NCI-H2029 treated with DMSO at 0.1 percent for 48 hours (cell line): ENCODE measurements at places on chromosomes 11 and 22.

DNA sequence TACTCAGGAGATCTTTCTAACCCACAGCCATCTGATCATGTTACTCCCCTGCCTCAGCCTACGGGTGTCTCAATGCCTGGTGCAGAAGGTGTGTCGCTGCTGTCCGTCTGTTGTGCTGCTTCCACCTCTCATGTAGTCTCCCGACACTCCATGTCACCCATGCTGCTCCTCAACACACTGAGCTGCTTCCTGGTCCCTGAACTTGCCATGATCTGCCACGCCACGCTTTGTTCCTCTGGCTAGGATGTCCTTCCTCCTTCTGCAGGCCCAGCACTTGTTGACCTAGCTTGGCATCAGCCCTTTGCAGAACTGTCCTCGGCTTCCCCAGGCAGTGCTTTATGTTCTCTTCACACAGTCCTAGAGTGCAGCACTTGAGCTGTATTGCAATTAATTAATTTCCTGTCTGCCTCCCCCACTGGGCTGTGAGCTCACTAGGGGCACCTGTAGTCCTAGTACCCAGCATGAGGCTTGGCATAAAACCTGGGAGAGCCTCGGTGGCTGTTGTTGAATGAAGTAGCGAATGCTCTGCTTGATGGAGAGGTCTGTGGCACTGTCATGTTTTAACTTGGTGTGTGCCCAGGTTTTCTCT lies 9.5 kb downstream of the GTPBP1 start:
- peak; percentile 80 for DNase-seq

DNA sequence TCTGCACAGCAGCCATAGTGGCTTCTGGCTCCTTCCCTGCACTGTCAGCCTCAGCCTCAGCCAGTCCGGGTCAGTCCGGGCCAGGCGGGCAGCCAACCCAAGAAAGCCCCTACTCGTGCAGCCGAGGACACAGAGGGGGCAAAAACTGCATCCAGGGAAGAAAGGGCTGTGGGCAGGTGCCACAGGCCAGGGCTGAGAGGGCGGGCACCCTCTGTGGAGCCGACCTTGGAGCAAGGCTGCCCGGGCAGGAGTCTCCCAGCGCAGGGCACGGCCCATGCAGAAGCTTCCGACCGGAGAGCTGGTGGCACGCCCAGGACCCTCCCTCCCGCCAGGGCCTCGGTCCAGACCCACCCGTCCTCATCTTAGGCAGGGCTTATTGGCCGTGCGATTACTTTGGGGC lies 10.5 kb upstream of the TH start:
- no peak for DNase-seq

GRCh38 chr22:37198258-37199102 lies 10.4 kb upstream of the C1QTNF6 start:
- DNase-seq: peak; percentile 13

DNA sequence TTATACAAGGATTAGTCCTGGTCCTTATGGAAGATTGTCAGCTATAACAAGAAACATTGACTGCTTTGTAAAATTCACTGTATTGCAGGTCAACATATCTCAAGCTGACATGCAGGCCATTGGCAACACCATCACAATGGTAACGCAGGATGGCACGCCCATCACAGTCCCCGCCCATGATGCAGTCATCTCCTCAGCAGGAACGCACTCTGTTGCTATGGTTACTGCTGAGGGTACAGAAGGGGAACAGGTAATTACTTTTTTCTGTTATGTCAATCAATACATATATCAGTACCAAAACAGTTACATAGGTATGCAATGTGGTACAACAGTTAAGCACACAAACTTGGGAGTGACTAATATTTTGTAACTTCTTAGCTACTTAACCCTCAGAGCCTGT lies 55.3 kb downstream of the ZNF143 start:
- DNase-seq: no peak

- no peak for DNase-seq
These were observed 1.8 kb upstream of the TMEM86A start for GRCh38 chr11:18696638-18697225.

DNA sequence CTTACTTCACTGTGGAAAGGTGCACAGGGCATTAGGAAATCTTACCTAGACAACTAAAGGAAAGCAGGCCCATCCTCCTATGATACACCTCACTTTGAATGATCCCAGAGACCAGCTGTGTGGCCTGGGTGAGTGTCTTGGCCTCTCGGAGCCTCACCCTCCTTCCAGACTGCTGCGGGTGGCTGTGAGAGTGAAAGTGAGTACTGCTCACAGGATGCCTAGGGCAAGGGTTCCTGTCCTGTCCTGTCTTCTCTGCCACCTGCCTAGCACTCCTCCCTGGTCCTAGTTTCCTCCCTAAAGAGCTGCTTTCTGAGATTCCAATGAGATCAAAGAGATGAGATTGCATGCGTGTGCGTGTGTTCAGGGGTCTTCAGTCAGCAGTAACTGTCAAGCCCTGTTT lies 19.5 kb upstream of the ADORA2A start:
- DNase-seq: no peak

DNA sequence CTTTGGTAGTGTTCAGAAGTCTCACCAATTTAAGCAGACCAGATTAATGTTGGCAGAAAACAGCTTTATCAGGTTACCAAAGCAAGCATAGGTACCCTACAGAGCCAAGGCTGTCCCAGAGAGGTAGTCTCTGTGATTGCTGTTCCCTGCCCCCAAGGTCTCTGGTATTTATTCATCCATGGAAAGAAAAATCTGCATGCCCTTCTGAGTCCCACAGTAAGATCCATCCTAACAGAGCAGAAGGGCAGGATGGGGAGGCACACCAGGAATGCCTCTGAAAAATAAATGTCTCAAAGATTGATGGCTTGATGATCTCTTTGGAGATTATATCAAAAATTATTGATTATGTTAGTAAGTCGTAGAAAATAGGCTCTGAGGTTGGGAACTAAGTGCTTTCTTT lies 122.8 kb downstream of the FAT3 start:
- no peak for DNase-seq

GRCh38 chr11:124890683-124891372 lies 6.8 kb downstream of the ROBO4 start:
- no peak for DNase-seq

DNA sequence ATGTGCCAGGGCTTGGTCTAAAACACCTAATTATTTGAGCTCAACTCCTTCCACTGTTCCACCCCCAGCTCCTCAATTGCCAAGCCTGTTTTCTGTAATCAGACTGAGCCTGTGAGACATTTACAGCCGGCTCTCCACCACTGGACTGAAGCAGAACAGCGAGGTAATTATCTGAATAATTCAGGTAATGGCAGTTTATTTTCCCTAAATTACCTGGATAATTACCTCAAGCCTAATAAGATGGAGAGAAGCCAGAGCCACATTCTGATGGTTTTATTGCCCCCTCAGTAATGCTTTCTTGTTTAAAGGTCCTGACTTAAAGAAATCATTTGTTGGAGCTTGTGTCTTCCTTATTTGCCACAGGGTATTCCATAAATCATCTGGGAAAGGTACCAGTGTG lies 64.2 kb downstream of the FZD4 start:
- no peak for DNase-seq

GRCh38 chr11:30358536-30358935 lies 35.6 kb downstream of the ARL14EP start:
- no peak for DNase-seq

- no peak for DNase-seq
These were observed 85.9 kb upstream of the LDLRAD3 start for GRCh38 chr11:35857922-35858321.

GRCh38 chr11:81477277-81477676 lies 1256.4 kb downstream of the FAM181B start:
- no peak for DNase-seq

DNA sequence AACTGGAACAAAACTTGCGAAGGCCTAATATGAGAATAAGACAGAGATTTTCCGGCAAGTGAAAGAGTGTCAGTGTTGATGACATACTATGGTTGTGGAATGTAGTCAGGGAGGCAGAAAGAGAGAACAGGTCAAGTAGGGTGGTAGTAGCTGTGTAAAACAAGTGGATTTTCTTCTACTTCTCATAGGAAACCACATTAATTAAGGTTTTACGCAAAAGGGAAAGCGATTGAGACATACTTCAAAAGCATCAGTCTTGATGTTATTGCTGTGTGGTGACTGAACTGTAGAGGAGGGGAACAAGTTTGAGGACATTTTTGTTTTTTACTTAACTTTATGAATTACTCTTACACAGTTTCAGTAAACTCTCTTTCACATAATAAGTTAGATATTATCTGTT lies 186.0 kb upstream of the CNTN5 start:
- DNase-seq: no peak

DNA sequence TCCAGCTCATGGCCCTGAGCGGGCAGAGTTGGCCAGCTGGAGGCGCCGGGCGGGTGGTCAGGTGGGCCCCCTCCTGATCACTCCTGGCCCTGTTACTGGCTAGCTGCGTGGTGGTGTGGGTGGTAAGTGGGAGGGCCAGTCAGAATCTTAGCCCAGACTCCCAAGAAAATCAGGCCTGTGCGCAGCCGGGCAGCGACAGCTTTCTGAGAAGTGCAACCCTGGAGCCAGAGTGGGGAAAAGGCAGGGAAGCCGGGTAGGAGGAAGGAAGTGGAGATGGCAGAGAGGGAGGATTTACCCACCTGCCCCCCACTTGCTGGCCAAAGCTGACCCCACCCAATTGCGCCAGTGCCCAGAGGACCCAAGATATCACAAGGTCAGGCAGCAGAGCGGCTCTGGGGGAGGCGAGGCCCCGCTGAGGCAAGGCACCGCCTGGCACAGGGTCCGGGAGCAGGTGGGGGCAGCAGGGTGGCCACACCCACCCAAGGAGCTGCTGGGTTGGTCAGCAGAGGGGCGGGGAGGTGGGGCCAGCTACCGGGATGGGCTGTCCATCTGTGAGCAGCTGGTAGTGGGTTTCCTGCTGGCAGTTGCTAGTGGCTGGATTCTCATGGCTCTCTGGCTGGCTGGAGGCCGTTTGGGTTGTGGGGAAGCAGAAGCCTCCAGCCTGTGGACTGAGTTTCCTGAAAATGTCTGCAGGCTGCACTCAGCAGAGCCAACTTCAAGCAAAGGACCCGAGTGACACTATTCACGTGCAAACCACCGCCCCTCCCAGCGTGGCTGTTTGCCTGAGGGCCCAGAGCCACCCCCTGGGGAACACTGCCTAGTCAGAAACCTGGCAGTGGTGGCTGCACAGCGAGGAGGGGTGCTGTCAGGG lies 196.4 kb downstream of the IGLL1 start:
- DNase-seq: no peak

DNA sequence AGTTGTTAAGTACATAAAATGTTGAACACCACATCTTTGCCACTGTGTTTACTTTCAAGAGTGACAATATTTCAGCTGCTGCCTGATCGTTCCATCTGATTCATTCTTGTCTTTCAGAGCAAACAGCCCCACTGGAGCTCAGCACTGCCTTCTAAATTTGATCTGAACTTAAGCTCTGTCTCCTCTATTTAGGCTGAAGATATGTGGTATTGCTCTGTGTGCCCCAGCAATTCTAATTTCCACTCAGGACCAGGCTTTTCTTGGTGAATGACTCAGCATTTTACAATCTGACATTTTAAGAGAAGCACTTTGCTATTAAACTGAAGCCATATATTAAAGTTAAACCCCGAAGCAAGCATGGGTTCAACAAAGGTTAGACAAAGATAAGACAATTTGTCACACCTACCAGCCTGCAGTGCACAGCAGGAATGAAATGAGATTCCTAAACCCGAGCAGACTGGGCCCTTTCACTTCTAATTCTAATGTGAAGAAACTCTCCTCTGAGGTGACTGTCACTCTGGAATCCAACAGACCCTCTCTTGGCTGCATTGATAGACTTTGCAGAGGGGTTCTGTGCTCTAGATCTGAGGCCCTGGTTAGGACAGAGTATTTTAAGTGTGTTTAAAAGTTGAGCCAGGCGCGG lies 41.7 kb upstream of the PLET1 start:
- DNase-seq: no peak

DNA sequence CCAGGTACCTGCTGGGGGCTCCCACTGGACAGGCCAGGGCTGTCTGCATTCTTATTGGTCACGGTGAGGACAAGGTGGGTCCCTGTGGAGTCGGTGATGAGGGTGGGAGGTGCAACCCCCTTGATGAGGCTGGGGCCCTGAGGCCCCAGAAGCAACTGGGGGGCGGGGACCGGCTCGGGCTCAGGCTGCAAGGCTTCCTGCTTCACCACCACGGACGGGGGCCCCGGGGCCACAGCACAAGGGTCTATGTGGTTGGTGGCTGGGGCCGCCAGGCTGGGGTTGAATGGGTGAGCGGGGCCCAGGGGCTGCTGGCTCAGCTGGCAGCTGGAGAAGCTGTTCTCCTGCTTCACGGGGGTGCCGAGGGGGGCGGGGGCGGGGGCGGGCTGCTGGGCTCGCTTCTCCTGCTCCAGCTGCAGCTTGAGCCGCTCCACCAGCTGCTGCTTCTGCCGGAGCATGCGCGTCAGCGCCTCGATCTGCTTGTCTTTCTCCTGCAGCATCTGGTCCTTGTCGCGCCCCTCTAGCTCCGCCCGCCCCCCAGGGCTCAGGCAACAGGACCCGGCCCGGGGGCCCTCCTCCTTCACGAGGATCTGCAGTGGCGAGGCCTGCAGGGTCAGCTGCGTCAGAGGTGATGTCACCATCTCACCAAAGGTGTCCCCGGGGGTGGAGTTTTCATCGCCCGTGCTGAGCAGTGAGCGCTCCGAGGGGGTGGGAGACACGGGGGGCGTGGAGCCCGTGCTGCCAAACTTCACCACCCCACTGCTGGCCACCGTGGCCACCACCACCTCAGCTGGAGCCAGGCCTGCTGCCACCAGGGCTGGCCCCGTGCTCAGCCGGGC lies 48.2 kb downstream of the SGSM3 start:
- no peak for DNase-seq

GRCh38 chr22:27226666-27227065 lies 569.3 kb downstream of the MIAT start:
- DNase-seq: no peak

DNA sequence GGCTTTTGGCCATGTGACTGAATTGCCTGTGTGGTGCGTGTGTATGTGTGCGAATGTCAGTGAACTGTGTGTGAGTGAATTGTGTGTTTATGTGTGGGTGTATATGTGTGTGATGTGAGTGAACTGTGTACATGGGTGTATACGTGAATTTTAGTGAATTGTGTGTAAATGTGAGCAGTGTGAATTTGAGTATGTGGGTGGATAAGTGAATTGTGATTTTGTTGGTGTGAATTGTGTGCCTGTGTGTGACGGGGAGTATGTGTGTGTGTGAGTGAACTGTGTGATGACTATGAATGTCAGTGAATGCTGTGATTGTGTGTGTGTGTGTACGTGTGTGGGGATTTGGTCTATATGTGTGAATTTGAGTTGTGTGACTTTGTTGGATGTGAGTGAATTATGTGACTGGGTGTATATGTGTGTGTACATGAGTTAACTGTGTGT lies 3.5 kb downstream of the DDTL start:
- no peak for DNase-seq

GRCh38 chr11:132140056-132140455 lies 769.6 kb downstream of the NTM start:
- DNase-seq: no peak

GRCh38 chr11:129881570-129882170 lies 13.7 kb downstream of the NFRKB start:
- no peak for DNase-seq

GRCh38 chr11:128437136-128437535 lies 150.2 kb downstream of the ETS1 start:
- no peak for DNase-seq
